ENCODE measurements at places on chromosomes 4 and X. TPM values are rescaled to one million over a fixed set of nuclear protein-coding genes. Genes with fewer than 3 reads are reported as not detected.

HMGN5 gene
- total RNA-seq: 0.78 TPM

RADX gene
- total RNA-seq: 2.7 TPM

CTAG1A gene
- not detected for total RNA-seq

HOPX gene
- 2.2 TPM for total RNA-seq

TCP11X2 gene
- total RNA-seq: not detected

SRPK3 gene
- total RNA-seq: 0.24 TPM

CHIC1 gene
- total RNA-seq: 3.9 TPM

VCX3A gene
- not detected for total RNA-seq

TMEM35A gene
- 22.0 TPM for total RNA-seq

COX7B2 gene
- total RNA-seq: not detected

GPRASP1 gene
- 1.2 TPM for total RNA-seq

SOWAHB gene
- 0.13 TPM for total RNA-seq

TMEM271 gene
- not detected for total RNA-seq

All from epithelial cell of alveolus of lung (primary cell).